ENCODE measurements at places on chromosomes 6 and 20. TPM values are rescaled to one million over a fixed set of nuclear protein-coding genes. Genes with fewer than 3 reads are reported as not detected.

GRCh38 chr20:48750941-48751635 is 76.7 kb downstream of the PREX1 start:
- H3K27me3 ChIP-seq, result no peaks in the 10 kb centered on the region
- peaks cover 65% of the 10 kb centered on the region for H3K4me1 ChIP-seq
- H3K36me3 ChIP-seq, result peaks cover 4% of the 10 kb centered on the region
- peak; percentile 48 for DNase-seq

DNA sequence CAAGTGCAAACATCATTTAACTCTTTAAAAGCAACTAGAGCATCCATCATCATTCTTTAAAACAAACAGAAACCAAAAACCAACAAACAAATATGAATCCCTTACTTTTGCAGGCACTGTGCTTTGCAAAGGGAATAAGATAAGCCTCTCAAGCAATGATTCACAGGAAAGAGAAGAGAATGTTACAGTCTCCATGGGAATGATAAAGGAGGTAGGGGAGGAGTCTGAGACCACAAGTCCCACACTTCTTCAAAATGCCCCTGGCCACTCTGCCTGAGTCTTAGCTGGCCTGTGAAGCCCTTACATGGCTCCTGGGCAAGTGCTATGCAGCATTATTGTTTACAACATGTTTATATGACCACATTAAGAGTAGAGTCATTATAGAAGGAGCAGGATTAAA is 257.7 kb upstream of the MARCKS start:
- H3K4me1 ChIP-seq, result no peaks in the 10 kb centered on the region
- H3K27ac ChIP-seq, result no peak overlapping the region
- no peak for DNase-seq
- H3K36me3 ChIP-seq, result no peaks in the 10 kb centered on the region
- H3K4me3 ChIP-seq, result no peak overlapping the region

DNA sequence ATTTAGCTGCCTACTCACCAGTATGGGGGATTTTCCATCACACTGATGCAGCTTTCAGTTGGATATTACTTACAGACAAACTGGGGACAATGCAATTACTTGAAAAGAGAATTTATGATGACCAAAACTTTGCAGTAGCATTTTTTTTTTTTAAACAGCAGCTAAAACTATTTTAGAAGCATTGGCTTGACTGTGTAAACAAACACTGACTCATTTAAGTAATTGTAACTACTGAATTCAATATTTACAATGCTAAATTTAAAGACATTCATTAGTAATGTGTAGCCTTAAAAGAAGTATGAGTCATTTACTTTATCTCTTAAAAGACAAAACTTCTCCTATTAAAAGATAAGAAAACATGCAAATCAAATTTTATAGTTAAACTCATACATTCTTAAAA is 295.9 kb upstream of the FERMT1 start:
- no peak for DNase-seq
- no peaks in the 10 kb centered on the region for H3K4me1 ChIP-seq
- H3K27ac ChIP-seq, result no peak overlapping the region
- no peaks in the 10 kb centered on the region for H3K36me3 ChIP-seq
- H3K27me3 ChIP-seq, result no peaks in the 10 kb centered on the region

GRCh38 chr6:156780962-156781853 is 4.0 kb downstream of the ARID1B start:
- peak overlapping the region; percentile 60 for H3K27ac ChIP-seq
- no peaks in the 10 kb centered on the region for H3K27me3 ChIP-seq
- no peak for DNase-seq
- no peaks in the 10 kb centered on the region for H3K36me3 ChIP-seq

DNA sequence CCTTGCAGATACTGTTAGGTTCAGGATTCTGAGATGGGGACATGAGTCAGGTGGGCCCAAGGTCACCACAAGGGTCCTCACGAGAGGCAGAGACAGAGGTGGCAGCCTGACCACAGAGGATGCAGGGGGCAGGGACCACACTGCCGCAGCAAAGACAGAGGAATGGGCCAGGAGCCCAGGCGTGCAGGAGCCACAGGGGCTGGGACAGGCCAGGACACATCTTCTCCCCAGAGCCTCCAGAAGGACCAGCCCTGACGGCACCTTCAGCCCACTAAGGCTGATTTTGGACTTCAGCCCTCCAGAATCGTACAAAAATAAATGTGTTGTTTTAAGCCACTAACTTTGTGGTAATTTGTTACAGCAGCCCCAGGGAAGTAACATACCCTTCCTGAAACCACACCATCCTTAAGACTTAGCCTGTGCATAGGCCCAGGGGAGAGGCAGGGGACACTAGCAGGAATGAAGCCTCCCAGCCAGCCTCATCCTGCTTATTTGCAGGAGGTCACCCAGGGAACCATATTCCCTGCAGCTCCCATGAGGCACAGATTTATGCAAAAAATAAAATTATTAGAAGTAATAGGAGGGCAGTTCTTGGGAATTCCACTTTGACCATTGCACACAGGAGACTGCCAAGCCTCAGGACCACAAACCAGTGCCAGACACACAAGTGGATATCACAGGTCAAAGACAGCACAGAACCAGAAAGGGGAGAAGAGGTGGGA is 119.3 kb upstream of the CST7 start:
- H3K27me3 ChIP-seq, result no peaks in the 10 kb centered on the region
- no peak overlapping the region for H3K27ac ChIP-seq

GRCh38 chr20:32941155-32941885 is 62.9 kb downstream of the SUN5 start:
- no peaks in the 10 kb centered on the region for H3K36me3 ChIP-seq
- peaks cover 13% of the 10 kb centered on the region for H3K4me1 ChIP-seq
- no peak for DNase-seq
- H3K4me3 ChIP-seq, result no peak overlapping the region

Gene LY6G6D
- not detected for total RNA-seq

Gene CFAP206
- not detected for total RNA-seq

Measured in CD8-positive, alpha-beta memory T cell (primary cell).